Activated CD4-positive, alpha-beta T cell treated with anti-CD3 and anti-CD28 coated beads, Interleukin-2, amount 50 U/mL, for 24 hours (primary cell): ENCODE measurements at places on chromosomes 13 and 19.

DNA sequence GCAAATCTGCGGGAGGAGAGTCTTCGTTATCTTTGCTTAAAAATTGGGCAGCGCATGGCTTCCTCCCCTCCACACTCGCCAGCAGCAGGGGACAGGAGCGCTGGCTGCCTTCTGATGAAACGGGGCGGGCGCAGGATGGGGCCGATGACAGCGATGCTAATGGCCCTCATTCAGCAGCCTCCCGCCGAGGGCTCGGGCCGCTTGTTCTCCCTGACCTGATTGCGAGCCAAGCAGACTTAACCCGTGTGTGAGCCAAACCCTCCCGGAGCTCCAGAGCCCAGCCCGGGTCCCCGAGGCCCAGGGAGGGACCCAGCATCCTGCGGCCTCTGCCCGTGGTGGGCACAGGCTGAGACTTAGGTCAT is 90.3 kb downstream of the KDM4B start:
- DNase-seq: no peak

DNA sequence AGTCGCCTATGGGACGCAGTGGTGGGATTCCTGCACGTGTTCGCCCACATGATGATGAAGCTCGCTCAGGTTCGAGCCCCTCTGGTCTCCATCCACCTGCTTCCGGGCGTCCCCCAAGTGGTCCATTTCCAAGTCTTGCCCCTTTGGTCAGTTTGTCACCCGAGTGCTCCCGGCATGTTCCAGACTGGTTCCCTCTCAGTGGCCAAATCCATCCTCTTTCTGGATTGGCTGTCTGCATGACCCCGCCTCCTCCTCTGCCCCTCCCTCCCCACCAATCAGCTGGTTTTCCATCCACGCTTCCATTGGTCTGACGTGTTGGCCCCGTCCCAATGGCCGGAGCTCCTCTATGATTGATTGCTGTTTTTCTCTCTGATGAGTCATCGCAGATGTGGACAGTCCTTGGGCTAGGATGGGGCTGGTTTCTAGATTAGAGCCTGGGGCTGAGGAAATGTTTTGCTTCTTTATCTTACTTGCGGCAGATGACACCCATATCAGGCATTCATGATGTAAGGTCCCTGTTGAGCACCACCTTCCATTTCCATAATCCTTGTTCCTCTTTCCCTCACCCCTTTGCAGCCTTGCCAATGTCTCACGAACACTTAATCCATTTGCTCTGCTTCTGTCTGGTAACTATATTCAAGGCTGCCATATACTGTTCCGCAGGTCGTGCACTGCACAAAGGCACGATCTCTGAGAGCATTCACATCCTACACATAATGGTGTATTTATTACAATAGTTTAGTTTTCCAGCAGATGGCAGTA is 73.8 kb downstream of the MAP4K1 start:
- DNase-seq: no peak

- DNase-seq: no peak
Observed at GRCh38 chr19:39270036-39270871, 2.1 kb downstream of the IFNL2 start.

GRCh38 chr13:66071608-66072007 is 1158.5 kb downstream of the PCDH9 start:
- DNase-seq: no peak

- no peak for DNase-seq
Observed at GRCh38 chr13:41588899-41589298, 131.5 kb downstream of the RGCC start.

DNA sequence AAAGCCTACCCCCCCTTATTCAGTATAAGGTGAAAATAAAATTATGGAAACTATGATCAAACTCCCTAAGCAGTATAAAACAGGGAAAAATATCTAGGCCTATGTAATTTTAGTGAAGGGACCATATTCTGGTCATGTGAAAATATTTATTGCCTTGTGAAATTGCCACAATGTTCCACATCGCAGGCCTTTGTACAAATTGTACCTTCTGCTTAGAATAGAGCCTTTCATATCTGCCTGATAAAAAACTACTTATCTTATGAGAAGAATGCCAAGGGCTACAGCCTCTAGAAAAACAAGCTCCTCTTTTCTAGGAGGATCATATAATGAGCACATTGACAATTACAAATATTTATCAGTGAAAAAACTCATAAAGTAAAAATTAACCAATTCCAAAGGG is 1280.0 kb downstream of the EFNB2 start:
- no peak for DNase-seq

GRCh38 chr19:57599761-57600383 is at the start of gene ZNF530:
TSS of gene ZNF530 (plus strand) at chr19:57599885. CDS start at chr19:57604346, 4,461 bp downstream.
- DNase-seq: peak; percentile 90

GRCh38 chr13:27919659-27919933 is 204 bp upstream of the PDX1 start:
- no peak for DNase-seq

GRCh38 chr13:90315061-90315460 is 1032.4 kb upstream of the MIR17HG start:
- DNase-seq: no peak

- no peak for DNase-seq
Observed at GRCh38 chr13:35881360-35881759, 249.8 kb downstream of the DCLK1 start.

DNA sequence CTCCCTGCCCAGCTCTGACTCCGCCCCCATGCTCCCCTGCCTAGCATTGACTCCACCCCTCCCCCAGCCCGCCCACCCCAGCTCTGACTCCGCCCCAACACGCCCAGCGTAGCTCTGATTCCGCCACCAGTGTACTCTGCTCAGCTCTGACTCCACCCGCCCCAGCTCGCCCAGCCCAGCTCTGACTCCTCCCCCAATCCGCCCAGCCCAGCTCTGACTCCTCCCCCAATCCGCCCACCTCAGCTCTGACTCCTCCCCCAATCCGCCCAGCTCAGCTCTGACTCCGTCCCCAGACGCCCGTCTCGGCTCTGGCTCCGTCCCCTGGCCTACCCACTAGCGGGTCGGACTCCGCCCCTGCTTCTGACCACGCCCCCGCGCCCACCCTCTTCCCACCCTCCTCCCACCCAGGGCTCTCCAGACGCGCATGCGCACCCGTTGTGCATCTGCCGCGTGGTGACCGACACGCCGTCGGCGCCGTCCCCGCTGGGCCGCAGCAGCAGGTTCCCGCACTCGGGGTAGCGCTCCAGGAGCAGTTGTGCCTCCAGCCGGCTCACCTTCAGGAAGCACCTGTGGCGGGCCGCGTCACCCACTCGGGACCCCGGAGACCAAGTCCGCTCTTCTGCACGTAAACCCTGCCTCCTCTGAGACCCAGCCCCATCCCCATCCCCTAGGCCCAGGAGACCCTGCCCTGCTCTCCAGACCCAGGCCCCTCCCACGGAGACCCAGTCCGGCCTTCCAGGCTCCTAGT is 10.2 kb downstream of the STAP2 start:
- peak; percentile 94 for DNase-seq

DNA sequence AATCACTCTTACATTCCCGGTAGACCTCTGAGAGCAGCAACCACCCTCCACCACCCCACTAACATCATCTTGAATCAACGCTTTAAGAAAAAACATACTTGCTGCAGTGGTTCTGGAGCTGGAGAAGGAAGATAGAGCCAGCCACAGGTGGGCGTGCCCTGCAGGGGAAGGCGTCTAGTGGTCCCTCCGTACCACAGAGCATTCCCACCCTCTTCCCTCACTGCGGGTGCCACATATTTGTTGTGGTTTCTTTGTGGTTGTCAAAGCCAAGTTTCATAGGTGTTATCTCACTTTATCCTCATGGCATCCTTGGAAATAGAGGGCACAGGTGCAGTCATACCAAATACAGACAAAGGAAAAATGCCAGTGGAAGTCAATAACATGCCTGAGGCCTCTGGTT is 22.2 kb downstream of the COL4A2 start:
- no peak for DNase-seq

GRCh38 chr13:101552786-101553185 is 100.3 kb downstream of the ITGBL1 start:
- DNase-seq: no peak

- no peak for DNase-seq
Observed at GRCh38 chr13:72121466-72121865, 254.5 kb upstream of the DACH1 start.
